ENCODE measurements at places on chromosomes 2 and 18. TPM values are rescaled to one million over a fixed set of nuclear protein-coding genes. Genes with fewer than 3 reads are reported as not detected.

DNA sequence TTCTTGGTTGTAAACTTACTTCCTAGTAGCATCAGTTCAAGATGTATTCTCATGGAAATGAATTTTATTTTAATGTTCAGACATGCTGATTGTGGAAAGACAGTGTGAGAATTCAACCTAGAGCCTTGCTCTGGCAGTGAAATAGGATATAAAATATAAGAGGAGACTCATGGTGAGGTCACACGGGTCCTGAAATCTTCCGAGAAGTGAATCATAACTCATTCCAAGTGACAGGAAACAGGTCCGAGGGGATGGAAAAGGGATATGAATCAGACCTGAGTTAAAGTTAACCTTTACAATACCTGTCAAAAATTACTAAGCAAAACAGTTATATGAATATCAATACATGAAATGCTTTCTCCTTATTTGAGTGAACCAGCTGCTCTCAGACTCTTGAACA, 185.2 kb upstream of the LRRTM1 start:
- no peak for ATAC-seq

GRCh38 chr2:43138441-43138840, 88.0 kb downstream of the ZFP36L2 start:
- no peak for ATAC-seq

DNA sequence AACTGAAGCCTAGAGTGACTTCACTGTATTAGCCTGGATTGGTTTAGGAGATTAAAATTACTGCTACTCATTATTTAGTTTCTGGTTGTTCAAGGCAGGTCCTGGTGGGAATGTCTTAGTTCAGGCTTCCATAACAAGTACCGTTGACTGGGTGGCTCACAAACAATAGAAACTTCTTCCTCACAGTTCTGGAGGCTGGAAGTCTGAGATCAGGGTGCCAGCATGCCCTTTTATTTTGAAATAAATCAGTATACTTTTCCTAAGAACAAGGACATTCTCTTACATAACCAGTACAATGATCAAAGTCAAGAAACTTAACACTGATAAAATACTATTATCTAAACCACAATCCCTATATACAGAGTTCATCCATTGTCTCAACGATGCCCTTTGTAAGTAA, 4.0 kb upstream of the DAW1 start:
- no peak for ATAC-seq

- no peak for ATAC-seq
These were observed 147.0 kb downstream of the GCA start for GRCh38 chr2:162490761-162491470.

GRCh38 chr2:128313091-128313836, 5.4 kb downstream of the HS6ST1 start:
- no peak for ATAC-seq

Gene PLB1
- total RNA-seq = 14.5 TPM

DNA sequence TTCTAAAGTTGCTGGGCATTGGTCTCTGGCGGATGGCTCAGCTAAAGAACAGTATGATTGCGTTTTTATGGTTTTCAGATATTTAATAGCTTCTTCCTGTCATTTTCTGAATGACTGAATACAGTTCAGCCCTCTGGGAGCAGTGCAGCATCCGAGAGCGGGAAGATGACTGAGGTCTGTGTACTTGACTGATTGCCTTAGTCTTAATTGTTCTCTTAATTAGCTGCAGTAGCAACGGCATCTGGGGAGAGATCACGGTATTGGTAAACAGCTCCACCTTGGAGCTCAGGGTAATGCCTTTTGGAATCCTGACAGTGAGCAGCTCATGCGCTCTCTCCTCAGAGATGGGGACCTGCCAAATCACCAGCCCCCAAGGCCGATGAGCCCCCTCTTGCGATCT, 481.4 kb upstream of the SPRED2 start:
- ATAC-seq = no peak

- ATAC-seq = peak; percentile 68
These were observed 40.4 kb downstream of the DHRS9 start for GRCh38 chr2:169109502-169110409.

DNA sequence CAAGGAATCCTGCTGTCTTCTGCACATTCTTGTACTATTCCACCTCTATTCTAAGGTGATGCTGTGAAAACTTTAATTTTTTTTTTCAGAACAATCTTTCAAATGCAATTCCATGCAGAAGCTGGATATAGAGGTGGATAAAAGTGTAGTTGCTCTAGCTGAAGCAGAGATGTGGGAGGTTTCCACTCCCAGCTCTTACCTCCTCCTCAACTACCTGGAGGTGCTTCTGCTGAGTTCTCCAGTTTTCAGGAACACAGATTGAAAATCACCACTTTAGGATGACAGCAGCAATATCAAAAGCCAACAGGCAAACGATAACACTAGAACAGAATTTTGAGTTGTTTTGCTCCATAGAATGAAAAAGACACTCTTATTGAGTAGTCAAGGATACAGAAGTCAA, 51.1 kb upstream of the FAM98A start:
- no peak for ATAC-seq

- ATAC-seq = no peak
These were observed 48.2 kb downstream of the ZCCHC2 start for GRCh38 chr18:62571037-62571436.

GRCh38 chr2:239821694-239822075, 203.5 kb downstream of the NDUFA10 start:
- no peak for ATAC-seq

Gene CYS1
- total RNA-seq = 42.7 TPM

GRCh38 chr18:59265246-59265973, 7.8 kb downstream of the RAX start:
- ATAC-seq = no peak

DNA sequence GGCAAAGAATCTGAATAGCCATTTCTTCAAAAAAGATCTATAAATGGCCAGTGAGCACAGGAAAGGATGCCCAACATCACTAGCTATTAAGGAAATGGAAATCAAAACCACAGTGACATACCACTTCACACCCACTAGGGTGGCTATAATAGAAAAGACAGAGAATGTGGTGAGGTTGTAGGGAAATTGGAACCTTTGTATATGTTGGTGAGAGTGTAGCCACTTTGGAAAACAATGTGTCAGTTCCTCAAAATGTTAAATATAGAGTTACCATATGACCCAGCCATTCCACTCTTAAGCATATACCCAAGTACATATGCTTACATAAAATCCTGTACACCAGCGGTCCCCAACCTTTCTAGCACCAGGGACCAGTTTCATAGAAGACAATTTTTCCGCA, 152.8 kb downstream of the SMAD2 start:
- no peak for ATAC-seq

DNA sequence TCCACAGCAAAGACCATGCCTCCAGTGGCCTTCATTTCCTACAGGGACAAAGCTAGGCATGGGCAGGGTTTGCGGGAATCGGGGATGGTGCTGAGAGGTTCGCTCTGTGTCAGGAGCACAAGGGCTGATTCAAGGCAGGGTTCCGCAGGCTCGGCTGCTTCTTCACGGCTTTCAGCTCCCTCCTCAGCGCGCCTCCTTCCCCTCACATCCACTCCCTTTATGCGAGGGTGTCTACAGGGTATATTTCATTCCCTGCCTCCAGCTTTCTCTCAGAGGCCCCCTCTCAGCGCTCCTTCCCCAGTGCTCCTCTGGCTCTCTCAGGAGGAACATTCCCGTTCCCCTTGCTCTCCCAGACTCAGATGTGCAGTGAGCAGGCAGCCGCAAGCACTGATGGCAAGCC, 78.7 kb upstream of the ASB18 start:
- ATAC-seq = no peak

Gene SPATA3
- total RNA-seq = not detected

Gene DNAH7
- 0.40 TPM for total RNA-seq

DNA sequence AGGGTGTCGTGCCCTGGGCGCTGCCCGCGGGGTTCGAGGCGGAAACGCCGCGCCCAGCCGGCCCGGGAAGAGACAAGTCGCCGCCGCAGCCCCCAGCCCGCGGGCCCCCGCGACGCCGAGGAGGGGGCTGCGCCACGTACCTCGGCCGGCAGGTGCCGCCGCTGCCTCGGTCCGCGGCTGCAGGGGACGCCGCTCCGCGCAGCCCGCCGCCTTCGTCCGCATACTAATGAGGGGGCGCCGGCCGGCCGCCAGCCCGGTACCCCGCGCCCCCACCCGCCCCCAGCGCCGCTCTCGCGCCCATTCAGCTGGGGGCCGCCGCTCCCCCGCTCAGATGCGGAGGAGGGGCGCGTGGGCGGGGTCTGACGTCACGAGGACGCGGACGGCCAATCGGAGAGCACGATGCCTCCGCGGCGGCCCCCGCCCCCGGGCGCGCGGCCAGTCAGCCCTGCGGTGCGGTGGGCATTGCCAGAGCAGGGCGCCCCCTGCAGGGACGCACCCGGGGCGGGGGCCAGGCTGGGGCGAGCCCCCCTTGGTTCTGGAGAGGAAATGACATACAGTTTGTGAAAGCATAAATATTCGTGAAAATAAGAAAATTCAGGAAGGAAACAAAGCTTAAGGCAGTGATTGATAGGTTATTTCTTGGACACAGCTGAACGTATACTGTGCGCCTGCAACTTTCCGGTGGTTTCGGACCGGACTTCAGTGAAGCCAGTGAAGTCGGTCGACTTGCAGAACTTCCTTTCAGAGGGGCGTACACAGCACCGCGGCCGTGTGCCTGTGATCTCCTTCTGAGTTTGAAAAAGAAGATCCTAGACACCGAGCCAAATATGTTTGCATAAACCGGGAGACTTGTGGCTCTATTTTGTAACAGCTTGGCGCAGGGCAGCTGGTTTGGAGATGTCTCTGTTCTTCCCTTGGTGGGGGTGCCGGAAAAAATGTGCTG, at the start of gene ST3GAL5:
Gene ST3GAL5, minus strand, starts transcription at position 307 of the 943 bp plus-strand sequence. Its CDS starts 85 bp downstream, at position 222.
- peak; percentile 88 for ATAC-seq

DNA sequence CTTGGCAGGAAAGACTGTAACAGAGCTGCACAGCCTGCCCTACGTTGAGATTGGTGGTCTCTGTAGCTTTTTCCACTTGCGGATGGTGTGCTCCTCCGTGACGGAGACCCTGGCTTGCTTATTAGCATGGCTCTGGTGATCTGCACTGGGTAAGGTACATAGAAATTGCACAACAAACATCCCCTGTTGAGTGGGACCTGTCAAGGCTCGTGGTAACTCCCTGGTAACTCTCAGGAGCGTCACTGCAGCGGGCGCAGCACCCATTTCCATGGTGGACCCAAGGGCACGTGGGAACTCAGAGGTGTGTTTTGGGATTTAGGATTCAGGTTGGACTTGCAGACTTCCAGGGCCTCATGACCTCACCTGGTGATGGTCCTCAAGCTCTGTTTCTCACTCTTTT, 1.1 kb downstream of the TRAF3IP1 start:
- ATAC-seq = no peak

Gene PHOSPHO2
- 10.7 TPM for total RNA-seq

Gene GREB1
- 3.1 TPM for total RNA-seq

Gene CYRIA
- 15.2 TPM for total RNA-seq

Gene MAB21L4
- 0.27 TPM for total RNA-seq

- ATAC-seq = no peak
These were observed 657 bp upstream of the BIN1 start for GRCh38 chr2:127107622-127107999.

DNA sequence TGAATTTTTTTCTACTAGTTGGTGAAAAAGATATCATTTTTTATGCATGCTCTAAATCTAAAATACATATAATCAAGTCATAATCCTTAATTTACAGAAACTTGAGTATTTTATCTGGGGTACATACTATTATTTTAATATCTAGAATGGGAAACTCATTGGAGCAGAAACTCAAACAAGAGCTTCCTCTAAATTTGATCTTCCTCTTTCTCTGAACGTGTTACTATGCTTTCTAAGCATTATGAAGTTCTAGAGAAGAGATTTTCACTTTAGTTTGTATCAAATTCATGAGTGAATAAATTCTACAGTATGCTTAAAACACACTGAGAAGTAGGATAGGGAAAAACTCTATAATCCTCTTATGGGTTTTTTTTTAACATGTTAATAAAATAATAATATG, 20.6 kb upstream of the SLC38A11 start:
- no peak for ATAC-seq

Gene ITPRID2
- total RNA-seq = 118 TPM

GRCh38 chr2:69781321-69782248, 39.7 kb downstream of the ANXA4 start:
- ATAC-seq = peak; percentile 36

Gene ERMN
- not detected for total RNA-seq

Gene MRPS9
- 22.8 TPM for total RNA-seq

DNA sequence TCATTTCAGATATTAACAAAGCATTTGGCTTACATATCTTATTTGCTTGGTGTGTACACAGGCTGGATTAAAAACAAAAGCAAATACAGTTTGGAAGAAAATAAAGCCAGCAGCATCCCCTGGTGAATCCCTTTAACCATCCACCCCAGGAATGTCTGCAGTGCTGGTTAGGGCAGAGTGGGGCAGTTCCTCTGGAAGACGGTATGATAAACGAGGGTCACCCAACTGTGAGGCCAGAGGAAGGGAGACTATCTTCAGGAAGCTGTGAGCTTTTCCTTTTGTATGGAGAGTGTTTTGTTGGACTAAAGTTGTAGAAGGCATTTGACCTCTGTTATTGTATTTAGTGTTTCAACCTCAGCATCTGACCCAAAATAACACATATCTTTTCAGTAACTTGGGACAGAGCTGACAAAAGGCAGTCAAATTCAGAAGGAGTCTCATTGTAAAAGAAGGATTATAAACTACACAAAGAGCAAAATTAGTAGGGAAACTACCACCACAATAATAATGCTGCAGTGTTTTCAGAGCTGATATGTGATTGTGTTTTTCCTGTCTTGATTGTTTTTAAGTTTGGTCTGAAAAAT, 159.1 kb downstream of the FMNL2 start:
- ATAC-seq = no peak

DNA sequence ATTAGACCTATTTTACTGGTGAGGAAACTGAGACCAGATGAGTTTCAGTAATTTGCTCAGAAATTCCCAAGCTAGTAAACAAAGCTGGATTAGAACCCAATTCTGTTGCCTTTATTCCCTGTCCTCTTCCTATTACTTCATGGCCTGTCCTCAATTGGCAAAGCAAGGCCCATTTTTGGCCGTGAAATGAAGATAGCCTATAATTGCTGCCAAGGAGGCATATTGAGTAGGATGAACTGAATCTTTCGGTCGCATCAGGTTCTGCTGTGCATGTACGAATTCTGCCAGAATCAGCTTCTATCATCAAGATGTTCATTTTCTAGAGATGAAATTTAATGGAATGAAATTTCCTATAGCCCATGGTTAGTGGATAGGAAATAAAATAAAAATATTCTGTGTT, 1485.2 kb upstream of the PIK3C3 start:
- no peak for ATAC-seq

DNA sequence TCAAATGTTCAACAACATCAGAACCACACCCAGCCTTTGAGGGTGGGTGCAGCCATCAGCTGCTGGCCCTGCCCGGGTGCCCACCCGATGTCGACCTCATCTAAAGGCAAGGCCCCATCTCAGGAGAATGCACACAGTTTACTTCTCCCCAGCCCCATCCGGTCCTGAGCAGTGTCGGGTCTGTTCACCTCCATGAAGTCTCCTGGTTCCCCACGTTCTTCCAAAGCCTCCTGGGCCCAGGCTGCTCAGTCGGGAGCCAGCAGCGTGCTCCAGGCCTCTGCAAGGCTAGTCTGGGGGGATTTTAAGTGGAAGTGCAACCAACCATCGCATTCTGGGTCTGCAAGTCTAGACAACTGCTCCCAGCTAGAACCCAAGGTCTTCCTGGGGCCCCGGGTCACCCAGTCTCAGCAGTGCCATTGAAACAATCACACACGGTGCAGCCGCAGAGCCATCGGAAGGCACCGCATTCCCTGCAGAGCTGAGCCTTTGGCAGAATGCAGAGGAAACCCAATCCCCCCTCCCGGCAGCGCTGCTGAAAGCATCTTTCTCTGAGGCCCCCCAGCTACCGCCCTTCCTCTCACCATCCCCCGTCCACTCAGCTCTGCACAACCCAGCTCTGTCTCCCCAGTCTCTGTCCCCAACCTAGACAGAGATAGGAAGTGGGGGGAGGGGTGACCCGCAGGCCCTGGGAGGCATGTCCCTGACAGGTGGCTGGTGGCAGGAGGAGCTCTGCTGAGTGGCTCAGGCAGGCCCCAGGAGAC, 8.5 kb downstream of the ESPNL start:
- no peak for ATAC-seq

All from gastroesophageal sphincter (tissue), 4 donors.